NCI-H1694 (cell line): ENCODE measurements at places on chromosomes 13 and 19.
A peak's percentile ranks its signal among the peaks of the same experiment; 100 is the strongest.

- DNase-seq: no peak
Measured at GRCh38 chr13:51624695-51625345, 40.6 kb downstream of the WDFY2 start.

GRCh38 chr13:110812121-110812868 is 98.8 kb downstream of the ING1 start:
- no peak for DNase-seq

- DNase-seq: no peak
Measured at GRCh38 chr13:42574435-42575311, 721 bp downstream of the TNFSF11 start.

DNA sequence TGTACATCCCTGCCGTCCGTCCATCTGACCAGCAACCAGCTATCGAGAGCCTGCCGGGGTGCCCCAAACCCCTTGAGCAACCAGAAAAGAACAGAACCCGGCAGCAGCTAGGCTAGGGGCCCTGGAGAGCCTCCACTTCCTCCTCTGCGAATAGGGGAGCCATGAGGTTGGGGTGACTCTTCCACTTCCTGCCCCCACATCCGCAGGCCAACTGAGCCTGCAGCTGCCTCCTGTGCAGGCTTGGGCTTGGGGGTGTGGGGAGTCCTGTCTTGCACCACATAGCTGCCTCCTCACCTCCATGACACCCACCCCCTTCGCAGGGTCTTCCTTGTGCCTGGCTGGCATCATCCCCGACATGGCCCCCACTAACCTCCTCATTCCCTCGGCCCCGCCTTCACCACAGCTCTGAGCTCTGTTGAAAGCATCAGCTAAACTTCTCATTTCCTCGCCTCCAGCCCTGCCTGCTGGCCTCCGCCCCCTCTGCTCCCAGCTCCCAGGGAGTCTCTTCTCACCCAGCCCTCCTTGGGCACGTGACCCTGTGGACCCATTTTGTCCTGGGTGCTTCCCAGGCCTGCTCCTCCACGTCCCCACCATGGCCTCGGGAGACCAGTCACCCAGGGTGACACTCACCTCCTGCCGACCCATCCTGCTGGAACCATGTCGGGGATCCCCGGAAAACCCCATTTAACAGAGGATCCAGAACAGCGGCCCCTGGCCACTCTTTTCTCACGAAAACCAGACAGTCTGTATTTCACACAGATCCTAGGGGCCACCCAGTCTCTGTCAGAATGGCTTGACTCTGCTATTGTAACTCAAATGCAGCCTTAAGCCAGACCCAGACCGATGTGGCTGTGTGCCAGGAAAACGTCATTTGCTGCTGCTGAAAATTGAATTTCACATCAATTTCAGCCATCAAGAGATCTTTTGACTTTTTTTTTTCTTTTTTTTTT is 50.4 kb downstream of the MYO9B start:
- DNase-seq: peak; percentile 44

GRCh38 chr19:18803550-18804138 is 12.5 kb upstream of the COMP start:
- no peak for DNase-seq

DNA sequence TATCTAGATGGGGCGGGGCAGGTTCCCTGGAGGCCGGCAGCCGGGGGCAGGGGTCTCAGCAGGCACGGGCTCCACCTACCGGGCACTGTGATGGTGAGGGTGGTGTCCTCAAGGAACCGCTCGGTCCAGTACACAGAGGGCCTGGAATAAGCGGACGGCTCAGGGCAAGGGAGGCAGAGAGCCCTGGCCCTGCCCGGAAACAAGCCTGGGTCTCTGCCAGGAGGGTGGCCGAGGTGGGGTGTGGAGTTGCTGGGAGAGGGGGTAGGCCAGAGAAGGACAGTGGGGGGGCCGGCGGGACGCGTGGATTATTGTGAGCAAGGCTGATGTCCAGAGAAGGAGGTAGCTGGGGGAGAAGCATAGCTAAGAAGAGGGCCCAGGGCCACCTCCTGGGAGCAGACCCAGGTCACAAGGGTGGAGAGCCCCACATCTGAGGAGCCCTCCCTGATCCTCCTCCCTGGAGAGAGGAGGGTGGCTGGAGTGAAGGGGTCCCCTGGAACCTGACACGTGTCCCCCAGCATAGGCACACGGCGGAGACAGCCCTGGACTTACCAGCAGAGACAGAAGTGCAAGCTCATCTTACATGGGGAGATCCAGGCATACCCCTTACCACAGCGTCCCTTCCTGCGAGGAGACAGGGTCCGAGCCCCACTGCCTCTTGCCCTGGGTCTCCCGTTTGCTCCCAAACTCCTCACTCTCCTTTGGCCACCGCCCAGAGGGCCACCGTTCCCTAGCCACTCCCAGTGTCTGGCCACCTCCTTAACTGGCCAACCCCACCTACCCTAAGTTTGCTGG is 29.0 kb upstream of the MIER2 start:
- no peak for DNase-seq

- DNase-seq: no peak
Measured at GRCh38 chr13:26412936-26413716, 144.4 kb upstream of the WASF3 start.

DNA sequence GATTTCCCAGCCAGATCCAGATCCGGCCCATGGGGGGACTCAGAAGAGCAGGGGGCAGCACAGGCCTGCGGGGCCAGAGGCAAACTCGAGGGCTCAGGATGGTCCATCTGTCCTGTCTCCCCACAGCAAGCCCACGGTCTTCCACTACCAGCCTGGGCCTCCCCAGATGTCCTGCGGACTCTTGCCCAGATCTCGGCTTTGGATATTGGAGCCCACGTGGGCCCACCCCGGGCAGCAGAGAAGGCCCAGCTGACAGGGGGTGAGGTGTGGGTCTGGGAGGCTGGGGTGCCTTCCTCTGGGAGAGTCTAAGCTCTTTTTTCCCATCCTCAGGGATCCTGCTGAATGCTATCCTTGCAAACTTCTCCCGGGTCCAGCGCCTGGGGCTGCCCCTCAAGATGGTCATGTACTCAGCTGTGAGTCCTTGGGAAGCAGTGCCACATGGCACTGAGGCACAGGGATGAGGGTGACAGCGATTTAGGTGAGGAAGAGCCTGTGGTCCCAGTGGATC is 3.4 kb downstream of the ACP4 start:
- no peak for DNase-seq

GRCh38 chr19:41928221-41928683 is at the start of gene ERFL:
Gene ERFL, minus strand, starts transcription at chr19:41928449. Its CDS starts 15,530 bp downstream, at chr19:41912919.
- DNase-seq: no peak

- DNase-seq: no peak
Measured at GRCh38 chr13:108657519-108657918, 28.1 kb downstream of the MYO16 start.

GRCh38 chr13:30755678-30756077 is 20.3 kb downstream of the ALOX5AP start:
- DNase-seq: no peak

GRCh38 chr19:41541990-41542584 is 33.9 kb upstream of the CEACAM21 start:
- DNase-seq: peak; percentile 24

DNA sequence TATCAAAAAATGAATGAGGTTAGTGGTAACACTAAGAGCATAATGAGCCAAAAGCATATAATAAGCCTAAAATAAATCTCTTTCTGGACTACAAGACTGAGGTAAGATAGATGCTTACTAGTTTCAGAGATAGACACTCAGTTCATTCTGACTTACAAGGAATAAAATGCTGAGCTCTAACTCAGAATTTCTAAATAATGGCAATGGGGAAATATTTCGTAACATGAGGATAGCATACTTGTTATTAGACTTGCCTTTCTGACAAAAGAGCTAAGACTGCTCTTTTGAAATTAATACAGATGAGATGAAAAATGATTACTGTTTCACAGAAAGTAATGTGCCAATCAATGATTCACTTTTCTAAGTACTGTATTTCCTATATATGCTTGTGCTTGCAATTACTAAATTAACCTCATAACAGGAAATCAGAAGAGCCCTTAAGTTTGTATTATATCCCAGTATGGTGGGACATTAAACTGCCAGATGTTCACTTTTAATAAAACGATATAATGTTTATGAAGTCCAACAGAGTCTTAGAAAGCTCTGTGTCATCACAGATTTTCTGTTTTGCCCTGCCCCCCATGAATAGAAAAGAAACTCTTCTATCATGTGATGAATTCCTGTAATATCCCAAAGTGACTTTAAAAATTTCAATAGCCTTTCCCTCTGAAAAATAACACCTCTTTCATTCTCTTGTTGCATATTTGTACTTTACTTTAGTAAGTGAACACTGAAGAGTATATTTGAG is 2771.0 kb upstream of the PCDH20 start:
- DNase-seq: no peak

DNA sequence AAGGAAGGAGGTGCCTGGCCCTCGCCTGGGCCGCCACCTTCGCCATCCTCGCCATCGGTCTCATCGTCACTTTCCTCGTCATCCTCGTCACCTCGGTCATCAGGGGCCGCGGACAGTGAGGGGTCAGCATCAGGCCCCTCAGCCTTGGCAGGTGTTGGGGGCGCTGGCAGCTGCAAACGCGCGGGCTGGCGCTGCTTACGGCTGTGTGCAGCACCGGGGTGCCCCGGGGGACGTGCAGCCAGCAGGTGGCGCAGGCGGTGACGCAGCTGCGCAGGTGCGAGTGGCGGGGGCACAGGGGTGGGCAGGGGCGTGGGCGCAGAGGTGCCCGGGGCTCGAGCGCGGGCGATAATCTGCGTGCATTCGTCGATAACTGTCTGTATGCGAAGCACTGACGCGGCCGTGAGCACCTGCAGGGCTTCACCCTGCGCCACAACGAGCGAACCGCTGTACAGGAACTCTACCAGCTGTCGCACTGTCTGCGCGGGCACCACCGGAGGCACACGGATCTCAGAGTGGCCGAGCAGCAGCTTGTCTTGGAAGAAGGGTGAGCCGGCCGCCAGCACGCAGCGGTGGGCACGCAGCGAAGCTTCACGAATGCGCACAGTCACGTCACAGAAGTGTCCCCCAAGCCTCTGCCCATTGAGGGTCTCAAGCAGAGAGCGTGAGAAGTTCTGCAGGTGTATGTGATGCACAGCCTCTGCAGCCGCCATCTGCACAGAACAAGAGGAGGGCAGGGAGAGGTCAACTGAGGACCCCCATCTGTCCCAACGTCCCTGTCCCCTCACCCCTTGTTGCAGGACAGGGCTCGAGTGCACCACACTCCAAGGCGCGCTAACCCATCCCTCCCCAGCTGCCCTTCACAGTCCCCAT is 2.4 kb downstream of the ZBTB45 start:
- no peak for DNase-seq

DNA sequence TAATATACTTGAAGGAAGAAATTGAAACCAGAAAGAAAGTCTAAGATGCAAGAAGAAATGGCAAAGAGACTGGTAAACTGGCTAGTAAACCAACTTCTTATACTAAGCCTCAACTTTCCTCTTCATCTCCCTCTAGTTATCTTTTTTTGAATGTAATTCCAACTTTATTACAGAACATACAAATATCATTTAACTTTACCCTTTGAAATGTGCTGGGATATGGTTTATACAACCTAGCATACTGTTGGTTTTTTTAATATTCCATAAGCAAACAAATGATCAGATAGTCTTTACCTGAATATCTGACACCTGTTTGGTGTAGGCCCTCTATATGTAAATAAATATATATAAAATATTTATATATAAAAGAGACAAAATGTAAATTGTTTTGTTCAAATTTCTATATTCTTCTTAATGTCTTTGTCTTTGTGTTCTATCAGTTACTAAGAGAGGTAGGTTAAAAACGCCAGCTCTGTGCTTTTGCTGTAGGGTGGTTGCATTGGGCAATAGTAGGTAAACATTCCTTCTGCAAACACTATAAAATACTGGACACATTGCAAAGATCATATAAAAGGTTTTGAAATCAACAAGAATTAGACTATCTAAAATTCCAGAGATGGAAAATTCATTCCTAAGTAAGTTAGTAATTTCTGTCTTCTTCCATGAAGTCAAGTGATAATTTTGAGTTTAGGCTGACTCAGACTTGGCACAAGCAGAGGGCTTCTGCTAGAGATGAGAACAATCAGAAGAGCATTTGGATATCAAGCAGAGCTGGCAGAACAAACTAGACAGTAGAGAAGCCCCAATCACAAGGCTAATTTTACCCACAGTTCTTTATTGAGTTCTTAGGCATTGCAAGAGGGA is 383.3 kb downstream of the RFC3 start:
- no peak for DNase-seq

DNA sequence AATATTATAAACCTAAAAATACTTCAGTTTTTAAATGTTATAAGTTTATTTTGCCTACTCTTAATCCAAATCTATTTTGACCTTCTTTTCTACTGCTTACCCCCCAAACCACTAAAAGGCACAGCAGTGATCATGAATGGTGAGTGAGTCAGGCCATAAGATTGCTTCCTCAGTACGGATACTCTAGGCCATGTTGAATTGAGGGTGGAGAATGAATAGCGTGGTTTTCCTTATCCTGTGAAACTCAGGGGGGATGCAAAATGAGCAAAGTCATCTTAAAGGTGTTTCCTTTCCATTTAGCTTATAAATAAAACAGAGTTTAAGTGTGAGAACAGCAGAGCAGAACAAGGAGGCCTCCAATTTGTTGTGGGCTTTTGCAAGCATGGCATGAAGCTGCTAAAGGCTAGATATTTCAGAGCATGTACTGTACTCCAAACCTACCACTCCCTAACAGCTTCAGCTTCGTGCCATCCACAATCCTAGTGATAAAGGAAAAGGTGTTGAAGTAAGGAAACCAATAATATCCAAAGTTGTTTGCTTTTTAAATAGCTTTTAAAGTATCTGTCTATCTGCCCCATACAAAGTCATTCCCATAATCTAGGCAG is 25.0 kb downstream of the SERPINE3 start:
- DNase-seq: no peak

- DNase-seq: no peak
Measured at GRCh38 chr13:39450176-39450575, 152.8 kb downstream of the LHFPL6 start.

DNA sequence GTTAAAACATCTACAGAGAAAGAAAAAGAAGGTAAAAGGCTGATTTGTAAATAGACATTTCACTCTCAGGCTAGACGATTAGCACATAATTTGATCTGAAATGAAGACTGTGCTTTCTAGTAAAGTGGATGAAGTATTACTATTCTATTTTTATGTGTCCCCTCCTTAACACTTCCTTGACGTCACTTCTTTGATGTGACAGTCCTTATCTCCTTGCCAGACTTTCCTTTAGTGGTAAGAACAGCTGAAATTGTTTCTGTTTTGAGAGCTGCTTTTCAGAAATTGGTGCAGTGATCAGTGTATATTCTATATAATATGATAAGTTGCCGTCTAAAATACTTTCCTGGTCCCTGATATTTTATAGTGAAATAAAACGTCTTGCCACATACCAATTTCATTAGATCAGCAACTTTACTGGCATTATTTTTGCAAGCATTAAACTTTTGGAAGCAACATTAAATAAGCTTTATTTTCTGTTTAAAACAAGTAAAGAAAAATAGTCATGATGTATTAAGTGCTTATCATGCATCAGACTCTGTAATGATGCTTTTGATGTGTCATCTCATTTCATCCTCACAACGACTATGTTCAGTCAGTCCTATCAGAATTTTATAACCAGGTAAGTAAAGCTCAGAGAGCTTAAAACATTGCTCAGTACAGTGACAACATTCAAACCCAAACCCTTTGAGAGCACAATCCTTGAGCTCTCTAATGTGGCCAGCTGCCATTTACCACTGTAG is 210.3 kb upstream of the PCDH9 start:
- no peak for DNase-seq

GRCh38 chr19:47610902-47611301 is 2.0 kb downstream of the BICRA start:
- no peak for DNase-seq
